Activated T-cell treated with anti-CD3 and anti-CD28 coated beads for 48 hours (primary cell): ENCODE measurements at places on chromosomes 12 and 14.

DNA sequence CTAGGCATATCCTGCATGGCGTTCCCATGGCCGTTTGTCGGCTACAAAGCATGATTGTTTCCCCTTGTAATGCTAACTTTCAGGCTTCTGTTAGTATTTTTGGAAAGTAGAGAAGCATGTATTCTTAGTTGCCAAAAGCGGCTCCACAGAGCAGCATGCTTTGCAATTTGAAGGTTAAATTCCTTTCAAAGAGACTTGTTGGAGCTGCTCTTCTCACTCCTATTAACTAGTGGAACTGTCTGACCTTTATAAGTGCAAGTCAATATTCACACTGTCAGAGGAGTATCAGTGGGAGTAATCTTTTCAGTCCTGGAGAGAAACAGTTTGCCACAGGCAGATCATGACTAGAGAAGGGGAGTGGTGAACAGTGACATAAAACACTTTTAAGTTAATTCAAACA, 656.1 kb upstream of the NOVA1 start:
- no peak for DNase-seq

GRCh38 chr14:95939335-95939734, 62.7 kb downstream of the TUNAR start:
- DNase-seq: no peak

DNA sequence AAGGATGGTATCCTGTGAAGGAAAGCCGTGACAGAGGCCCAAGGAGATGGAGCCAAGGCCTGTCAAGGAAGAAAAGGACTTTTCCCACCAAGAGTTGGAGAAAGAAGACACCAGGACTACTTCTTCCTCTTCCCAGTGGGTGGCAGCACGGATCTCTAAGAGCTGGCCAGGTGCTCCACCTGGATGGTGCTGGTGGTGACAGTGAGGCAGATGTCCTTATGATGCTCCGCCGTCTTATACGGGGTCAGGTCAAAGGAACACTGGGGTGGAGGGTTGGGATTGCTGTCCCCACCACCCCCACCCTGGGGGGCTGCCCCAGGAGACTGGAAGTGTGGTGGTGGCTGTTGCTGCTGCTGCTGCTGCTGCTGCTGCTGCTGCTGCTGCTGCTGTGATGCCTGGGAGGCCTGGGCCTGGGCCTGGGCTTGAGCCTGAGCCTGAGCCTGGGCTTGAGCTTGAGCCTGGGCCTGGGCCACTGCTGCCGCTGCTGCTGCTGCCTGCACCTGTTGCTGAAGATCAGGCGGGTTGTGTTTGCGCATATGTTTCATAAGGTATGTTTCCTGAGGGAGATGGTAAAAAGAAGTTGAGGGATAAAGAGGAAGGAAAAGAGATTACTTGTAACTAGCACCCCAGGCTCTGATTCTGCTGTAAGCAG, 4.8 kb upstream of the ING4 start:
- DNase-seq: no peak

GRCh38 chr12:99413751-99414150, 233.8 kb upstream of the GARIN6 start:
- DNase-seq: no peak

- no peak for DNase-seq
These were observed 43.0 kb upstream of the FUT8 start for GRCh38 chr14:65369560-65369959.

- DNase-seq: no peak
These were observed 9.1 kb downstream of the FAM181A start for GRCh38 chr14:93936245-93936644.

- DNase-seq: no peak
These were observed 77.0 kb downstream of the SEC23A start for GRCh38 chr14:39025810-39026627.
